Nephron progenitor cell (in vitro differentiated cells): ENCODE measurements at places on chromosomes 1 and 21.

GRCh38 chr1:33438364-33439160 lies 7.7 kb upstream of the PHC2 start:
- no peak for DNase-seq

DNA sequence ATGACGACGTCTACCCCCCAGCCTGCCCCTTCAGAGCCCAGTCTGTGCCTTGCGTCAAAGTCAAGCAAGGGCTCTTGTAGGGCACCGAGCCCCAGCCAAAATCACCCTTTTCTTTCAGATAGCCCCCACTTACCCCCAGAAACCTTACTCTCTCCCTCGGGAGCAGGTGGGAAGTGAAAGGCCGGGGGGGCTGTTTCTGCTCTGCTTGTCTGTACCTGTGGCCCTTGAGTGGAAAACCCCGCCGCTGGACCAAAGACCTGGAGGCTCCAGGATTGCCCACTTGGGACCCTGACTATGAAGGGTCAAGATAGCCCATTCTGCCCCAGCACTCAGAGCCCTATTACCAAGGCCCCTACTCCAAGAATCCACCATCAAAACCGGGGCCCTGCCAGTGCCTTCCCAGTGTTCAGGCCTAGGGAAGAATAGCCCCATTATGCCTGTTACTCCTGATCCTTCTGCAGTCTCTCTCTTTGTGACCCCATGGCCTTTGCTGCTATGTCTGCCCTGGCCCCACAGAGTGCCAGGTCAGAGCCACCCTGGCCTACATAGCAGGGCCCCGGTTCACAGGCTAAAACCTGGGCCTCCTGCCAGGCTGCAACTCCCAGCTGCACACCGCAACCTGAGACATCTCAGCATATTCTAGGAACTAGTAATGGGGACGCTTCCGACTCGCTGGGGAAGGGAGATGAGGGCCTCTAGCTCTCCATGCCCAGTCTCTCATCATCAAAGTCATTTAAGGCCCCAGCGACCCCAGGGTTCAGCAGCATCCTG lies 22.2 kb upstream of the HPDL start:
- DNase-seq = no peak

DNA sequence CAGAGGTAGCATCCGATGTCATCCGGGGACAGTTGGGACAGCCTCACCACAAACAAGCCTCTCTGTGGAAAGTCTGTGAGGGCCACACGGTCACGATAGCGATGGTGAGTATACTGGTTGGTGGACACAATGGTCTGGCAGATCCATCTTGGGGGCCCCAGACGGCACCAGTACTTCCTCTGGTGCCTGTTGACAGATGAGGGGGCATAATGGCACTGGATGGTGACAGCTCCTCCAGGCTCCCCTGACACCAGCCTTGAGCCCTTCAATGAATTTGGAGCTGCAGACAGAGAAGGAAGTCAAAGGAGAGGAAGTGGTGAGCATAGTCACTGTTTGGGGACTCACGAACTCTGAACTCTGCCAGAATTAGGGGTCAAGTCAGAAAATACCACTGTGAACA lies 8.0 kb downstream of the FCAMR start:
- no peak for DNase-seq

DNA sequence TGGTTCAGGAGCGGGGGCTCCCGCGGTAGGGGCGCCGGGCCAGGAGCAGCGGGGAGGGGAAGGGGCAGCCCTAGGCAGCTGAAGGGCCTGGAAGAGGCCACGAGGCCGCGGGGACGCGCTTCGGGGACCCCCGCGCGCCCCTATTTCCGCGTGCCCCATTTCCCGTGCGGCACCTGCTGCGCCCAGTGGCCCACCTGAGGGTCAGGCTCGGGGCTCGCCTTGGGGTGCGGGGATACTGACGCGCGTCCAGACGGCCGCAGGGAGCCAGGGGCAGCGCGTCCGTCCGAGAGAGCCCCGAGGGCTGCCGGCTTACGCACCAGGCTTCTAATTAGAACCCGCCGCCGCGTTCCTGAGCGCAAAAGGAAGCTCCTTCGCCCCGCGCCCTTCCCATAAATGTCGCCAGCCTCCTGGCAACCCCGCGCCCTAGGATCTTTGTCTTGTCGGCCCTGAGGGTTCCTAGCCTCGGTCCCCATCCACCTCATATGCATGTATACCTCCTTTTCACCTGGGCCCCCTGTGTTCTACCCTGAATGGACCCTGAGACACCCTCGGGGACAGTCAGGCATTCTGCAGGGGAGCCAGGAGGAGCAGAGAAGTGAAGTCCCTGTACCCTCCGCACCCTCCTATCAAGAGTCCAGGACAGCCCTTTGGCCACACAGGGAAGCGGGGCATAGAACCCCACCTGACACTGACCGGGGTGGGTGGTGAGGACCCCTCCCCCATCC lies 1.8 kb downstream of the WNT3A start:
- no peak for DNase-seq

- no peak for DNase-seq
Measured at GRCh38 chr1:234879147-234880080, 249.2 kb downstream of the TOMM20 start.

DNA sequence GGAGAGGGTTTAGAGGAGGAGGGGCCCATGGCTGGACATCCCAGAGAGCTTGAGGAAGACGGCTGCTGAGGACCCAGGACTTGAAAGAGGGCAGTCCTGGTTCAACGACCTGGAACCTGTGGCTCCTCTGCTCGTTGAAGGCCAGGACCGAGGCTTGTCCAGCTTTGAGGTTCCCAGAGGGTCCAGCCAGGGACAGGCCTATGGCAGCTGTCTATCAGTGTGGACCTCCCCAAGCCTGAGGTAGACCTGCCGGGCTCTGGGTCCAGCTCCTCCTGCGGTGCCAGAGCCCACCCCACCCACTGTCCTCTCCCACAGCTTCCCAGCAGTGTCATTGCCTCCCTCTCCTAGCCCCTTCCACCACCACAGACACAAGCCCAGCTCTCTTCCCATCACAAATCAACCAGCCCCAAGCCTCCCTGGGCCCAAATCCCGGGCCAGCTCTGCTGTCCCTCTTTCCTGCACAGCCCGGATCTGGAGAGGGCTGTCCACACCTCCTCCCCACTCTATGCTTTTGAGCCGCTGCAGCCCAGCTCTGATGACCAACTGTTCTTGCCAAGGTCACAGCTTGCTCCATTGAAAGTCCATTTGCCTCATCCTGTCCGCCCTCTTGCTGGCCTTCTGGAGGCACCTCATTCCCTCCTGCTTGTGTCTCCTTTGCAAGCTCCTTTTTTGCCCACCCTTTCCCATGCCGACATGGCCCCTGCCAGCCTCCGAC lies 48.7 kb upstream of the EDN2 start:
- DNase-seq = no peak

- no peak for DNase-seq
Measured at GRCh38 chr1:161985301-161985822, 38.3 kb downstream of the OLFML2B start.

GRCh38 chr1:189216886-189217285 lies 1260.8 kb downstream of the BRINP3 start:
- no peak for DNase-seq

DNA sequence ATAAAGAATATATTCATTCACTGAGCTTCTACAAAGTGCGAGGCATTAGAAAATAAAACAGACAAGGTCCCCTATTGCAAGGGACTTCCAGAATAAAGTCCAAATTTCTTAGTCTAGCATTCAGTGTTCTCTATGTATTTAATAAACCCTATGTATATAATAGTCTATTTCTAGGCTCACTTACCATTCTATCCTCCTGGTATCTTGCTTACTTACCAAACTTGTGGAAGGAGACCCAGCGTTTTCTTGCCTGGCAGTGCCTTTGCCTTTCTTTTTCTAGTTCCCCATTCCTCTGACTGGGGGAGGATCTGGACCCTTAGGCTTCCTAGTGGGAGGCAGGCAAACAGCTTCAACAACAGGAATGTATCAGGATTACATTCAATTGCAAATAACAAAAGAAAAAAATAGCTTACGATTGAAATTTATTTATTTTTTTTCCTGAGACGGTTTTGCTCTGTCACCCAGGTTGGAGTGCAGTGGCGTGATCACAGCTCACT lies 690 bp upstream of the RNF19B start:
- no peak for DNase-seq

- peak; percentile 80 for DNase-seq
Measured at GRCh38 chr1:171654942-171655745, 2.7 kb upstream of the MYOC start.

GRCh38 chr1:89581859-89582258 lies 51.1 kb upstream of the LRRC8C start:
- DNase-seq = no peak

GRCh38 chr1:27285274-27285660 lies 36.7 kb upstream of the TMEM222 start:
- no peak for DNase-seq

GRCh38 chr1:1199961-1200875 lies 6.2 kb downstream of the TNFRSF18 start:
- DNase-seq = peak; percentile 10
